CD4-positive, alpha-beta T cell treated with Interleukin-21 for 1 hour (primary cell): ENCODE measurements at places on chromosomes 6 and 20.

DNA sequence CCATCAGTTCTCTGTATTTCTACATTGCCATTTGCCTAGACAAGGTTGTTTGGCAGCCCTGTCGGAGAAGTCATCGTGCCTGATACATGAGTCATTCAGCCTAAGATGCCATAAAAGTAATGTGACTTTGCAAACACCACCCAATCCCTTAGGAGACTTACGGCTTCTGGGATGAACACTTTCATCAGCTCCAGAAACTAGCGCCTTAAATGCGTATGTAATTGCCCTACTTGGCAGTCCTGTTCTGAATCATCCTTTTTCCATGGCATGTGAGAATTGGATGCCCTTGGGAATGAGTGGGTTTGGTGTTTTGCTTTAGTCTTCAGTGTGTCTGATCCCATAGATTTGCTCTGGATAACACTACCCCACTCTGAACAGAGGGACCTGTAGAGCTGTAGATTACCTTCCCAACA lies 158.5 kb downstream of the SASH1 start:
- no peak for DNase-seq

DNA sequence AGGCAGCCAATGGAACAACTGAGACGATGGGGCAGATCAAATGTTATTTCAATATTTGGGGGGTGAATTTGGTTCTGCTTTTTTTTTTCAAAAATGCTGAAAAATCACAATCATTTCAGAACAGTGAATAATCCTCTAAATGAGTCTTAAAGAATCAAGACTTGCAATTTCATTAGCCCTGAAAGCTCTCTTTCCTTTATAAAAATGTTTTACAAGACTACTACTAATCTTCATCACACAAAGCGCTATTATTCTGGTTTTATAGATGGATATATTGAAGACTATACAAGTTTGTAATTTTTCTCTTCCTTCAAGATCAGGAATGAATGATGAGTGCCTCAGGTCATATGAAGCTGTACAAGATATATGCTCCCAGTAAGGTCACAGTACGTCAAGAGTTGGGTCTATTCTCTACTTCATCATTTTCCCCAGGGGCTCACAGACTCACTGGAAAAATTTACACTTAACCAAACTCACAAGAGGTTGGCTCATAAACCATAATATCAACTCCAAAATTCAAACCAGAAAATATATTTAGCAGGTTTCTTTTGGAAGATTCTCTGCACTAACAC lies 19.5 kb downstream of the RNF24 start:
- DNase-seq: no peak

GRCh38 chr6:39876111-39876510 lies 58.2 kb downstream of the MOCS1 start:
- DNase-seq: no peak

DNA sequence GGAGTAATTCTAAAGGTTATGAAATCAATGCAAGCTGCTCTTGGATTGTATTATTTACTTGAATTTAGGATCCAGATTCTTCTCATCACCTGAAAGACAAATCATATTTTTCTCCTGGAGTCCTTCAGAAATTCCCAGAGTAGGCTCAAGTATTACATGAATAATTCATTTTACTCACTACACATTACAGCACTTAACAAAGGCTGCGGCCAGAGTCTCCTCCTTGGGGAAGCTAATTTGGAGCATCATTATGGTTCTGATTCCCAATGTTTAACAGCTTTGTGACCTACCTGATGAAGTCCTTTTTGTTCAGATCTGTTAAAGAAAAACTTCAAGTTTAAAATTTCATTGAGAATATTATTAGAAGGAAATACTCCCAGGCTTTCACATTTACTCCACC lies 28.7 kb downstream of the GRIK2 start:
- no peak for DNase-seq

- no peak for DNase-seq
Observed at GRCh38 chr6:340186-340955, 48.1 kb downstream of the DUSP22 start.

DNA sequence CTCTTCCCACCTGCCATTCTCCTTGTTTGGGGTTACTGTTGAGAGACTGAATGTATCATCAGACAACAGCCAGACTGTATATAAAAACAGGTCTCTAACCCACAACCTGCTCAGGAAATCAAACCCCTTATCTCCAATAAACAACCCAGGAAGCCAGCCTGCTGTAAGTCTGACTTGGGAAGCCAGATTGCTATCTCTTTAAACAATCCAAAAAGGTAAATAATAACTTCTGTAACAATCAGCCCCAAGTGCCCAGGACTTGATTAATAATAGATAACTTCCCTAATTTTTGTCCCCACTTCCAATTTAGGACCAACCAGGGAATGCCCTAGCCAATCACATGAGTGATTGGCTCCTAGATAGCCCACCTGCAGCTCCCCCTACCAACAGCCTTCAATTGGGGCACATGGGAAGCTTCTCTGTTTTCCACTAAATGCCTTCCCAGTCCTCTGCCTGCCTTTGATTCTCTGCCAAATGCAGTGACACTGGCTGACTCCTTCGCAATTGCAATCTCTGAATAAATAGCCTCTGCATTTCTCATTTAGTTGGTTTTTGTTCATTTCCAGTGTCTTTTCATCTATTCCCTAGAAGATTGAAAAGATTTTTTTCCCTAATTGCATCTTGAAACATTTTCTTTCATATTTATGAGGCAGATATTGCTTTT lies 117.1 kb upstream of the TAB2 start:
- DNase-seq: no peak

GRCh38 chr6:170429450-170429849 lies 122.9 kb downstream of the FAM120B start:
- DNase-seq: no peak

DNA sequence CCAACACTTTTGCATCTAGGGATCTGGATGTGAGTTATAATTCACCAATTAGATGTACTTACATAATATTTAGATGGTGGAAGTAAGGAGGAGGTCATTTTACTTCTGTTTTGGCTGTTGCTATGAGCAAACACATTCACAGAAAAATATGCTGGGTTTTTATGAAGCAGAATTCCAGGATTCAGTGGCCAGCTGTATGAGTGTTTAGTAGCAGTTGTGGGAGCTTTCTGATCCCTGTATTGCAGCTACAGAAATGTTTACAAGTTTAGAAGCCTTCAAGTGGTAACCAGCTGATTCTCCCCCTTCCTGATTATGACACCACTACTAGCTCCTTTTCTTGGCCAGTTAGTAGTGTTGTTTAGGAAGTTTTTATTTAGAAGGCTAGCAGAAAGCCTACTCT lies 177.0 kb downstream of the TENT5A start:
- DNase-seq: no peak

- DNase-seq: no peak
Observed at GRCh38 chr6:170223718-170224693, 66.9 kb downstream of the DLL1 start.

- DNase-seq: no peak
Observed at GRCh38 chr20:57294550-57294949, 28.1 kb upstream of the BMP7 start.

DNA sequence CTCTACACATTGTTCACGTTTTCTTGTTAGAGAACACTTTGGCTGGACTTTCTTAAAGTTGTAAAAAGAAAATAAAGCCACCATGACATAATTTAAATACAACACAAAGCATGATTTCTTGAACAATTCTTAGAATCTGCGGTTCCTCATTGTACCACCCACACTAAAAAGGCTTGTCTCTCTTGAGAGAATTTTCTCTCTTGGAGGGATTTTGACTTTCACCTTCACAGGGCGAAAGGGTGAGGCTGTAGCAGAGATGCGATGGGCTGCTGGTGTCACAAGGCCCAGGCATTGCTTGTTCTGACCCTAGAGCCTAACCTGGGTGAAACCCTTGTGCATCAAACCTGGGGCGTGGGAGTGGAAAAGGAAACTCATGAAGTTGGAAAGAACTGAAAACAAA lies 122.7 kb upstream of the RIPOR2 start:
- no peak for DNase-seq

DNA sequence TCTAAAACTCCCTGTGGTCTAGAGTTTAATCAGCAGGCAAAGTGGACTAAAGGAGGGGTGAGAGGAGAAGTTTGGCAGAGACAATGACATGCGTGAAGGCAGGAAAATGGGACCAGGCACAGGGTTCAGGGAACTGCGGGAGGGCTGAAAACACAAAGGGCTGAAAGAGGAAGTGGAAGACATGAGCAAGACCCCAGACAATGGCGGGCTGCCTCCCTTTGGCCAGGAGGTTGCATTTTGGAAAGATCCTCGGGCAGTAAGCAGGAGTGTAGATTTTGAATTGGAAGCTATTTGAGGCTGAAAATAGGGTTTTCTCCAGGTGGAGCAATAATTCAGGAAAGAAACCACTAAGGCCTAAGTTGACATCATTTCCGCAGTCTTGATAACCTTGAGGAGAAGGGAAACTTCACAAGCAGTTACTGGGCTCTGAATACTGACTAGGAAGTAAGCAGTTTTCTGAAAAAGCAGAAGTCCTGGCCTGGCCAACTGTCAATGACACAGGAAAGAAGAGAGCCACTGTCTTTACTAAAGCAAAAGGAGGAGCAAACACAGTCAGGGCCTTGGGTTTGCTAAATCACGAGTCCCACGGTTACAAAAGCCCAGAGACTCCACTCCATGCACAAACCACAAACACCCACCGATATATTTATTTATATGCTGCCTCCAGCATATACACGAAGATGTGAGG lies 3.4 kb downstream of the LY86 start:
- DNase-seq: no peak

DNA sequence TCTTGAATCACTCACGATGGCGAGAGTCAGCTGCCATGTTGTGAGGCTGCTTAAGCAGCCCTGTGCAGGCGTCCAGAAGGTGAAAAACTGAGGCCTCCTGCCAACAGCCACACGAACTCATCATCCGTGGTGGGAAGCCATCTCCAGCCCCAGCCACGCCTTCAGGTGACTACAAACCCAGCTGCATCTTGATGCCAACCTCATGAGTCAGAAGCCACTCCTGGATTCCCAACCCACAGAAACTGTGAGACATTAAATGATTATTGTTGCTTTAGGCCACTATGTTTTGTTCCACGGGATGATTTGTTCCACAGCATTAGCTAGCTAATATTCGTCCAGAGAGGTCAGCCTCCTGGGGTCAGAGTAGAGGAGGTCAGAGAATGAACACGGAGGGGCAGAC lies 80.5 kb downstream of the SNX5 start:
- no peak for DNase-seq

- DNase-seq: no peak
Observed at GRCh38 chr20:46682063-46682821, 7.0 kb downstream of the TP53RK start.

- DNase-seq: no peak
Observed at GRCh38 chr6:7155871-7156579, 48.3 kb downstream of the RREB1 start.

GRCh38 chr6:170111816-170112582 lies 178.9 kb downstream of the DLL1 start:
- DNase-seq: no peak

DNA sequence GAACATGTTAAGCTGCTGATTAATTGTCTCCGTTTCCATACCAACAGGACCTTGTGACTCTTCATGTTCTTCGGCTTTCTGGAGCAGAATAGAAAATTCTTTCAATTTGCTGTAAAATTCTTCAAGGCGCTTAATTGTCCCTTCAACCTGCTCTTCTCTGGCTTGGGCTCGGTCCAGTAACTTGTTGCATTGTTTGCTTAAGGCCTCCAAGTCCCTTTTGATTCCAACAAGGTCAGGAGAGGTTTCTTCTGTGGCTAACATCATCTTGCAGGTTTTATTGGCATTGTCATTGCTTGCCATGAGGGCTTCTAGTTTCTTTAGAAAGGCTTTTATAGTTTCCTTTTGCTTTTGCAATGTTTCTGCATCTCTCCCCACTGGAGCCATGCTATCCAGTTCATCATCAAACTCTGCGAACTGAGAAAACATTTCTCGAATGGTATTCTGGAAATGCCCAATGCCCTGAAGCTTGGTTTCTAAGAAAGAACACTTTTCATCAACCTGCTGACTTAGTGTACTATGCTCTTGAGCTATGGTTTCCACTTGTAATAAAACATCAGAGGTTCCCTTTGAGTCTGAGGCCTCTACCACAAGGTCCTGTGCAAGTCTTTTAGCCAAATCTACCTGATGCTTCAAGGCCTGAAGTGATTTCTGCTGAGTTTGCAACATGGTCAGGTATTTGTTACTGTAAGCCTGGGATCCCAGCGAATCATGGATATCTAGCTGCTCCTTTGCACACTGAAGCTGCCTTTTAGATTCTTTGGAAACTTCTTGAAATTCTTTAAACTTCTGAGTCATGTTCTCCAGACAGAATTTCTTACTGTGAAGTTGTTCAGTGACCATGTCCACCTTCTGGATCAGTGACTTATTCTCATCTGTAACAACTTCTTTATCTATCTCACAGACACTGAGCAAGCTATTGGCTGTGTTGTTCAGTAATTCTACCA lies 90.2 kb downstream of the DST start:
- no peak for DNase-seq

DNA sequence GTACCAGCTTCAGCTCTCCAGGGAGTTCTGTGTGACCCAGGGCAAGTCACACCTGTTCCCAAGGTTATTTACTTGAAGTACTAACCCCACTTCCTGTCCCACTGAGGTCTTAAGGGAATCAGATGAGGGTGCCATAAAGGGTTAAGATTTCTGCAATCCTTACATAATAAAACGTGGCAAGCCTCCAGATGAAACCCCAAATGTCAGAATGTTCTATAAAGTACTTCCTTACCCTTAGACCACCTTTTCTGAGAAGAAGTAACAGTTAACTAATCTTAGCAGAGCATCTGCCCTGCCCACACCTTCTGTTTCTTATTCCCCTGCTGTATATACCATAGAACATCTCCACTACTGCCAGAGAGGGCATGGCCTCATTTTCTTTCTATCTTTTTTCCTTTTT lies 6.0 kb upstream of the AVP start:
- DNase-seq: no peak

DNA sequence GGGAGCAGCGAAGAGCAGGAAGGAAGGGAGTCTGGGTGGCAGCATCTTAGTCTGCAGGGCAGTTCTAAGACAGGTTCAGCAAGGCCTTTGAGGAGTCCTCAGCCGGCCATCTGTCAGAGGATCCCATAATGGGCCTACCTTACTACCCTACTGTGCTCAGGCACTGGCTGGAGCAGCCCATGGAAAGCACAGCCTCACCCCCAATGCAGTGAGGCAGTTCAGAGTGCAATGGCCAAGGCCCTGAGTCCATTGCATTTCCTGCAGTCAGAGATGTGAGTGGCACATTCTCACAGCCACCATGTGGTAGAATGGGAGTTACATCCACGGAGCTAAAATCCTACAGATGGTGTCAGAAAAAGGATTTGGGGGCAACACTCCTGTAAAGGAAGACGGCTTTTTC lies 19.4 kb upstream of the OVOL2 start:
- no peak for DNase-seq

- no peak for DNase-seq
Observed at GRCh38 chr6:128465368-128466343, 54.7 kb downstream of the PTPRK start.
